Activated CD8-positive, alpha-beta T cell treated with anti-CD3 and anti-CD28 coated beads, Interleukin-2, amount 10 ng/mL, durations not matched to agents 7 days and 5 days (primary cell): ENCODE measurements at places on chromosomes 12 and 14.

DNA sequence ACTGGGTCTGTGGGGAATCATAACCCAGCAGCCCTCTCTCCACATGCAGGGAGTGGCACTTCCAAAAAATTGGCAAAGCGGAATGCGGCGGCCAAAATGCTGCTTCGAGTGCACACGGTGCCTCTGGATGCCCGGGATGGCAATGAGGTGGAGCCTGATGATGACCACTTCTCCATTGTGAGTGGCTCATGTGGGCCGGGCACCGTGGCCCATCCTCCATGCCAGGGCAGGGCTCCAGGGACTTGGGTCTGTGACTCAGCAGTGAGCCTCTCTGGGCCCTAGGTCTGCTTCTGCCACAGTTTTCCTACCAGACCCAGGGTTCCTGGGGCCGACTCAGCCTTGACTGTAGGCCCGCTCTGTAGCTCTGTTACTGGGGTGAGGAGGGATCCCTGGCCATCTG is 2.2 kb downstream of the NPFF start:
- no peak for DNase-seq

DNA sequence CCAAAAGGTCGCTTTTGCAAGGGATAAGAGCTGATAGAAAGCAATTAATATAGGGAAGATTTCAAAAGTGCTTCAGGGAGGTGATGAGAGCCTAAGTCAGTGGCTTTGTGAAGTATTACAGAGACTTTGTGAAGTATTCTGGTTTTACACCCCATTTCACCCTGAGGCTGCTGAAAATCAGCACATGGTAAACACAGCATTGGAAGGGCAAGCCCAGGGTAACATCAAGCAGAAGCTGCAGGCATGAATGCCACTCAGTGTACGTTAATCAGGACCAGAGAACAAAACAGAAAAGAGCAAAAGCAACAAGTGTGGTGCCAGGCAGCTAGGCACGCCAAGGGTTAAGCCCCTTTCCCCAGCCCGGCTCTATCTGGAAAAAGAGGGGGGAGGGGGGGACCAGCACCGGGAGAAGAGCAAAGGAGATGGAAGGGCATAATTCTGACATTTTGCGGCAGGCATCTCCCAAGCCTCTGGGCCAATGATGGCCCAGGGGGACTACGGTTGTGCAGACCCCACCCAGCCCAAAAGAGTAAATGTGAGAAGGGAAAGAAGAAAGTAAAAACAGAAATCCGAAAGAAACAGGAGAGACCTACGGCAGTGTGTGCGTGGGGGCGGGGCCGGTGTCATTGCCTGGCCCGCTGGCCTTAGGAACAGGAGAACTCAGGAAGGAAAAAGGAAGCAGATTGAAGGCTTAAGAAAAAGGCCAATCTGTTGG is 58.9 kb downstream of the DHRS2 start:
- DNase-seq, result no peak

DNA sequence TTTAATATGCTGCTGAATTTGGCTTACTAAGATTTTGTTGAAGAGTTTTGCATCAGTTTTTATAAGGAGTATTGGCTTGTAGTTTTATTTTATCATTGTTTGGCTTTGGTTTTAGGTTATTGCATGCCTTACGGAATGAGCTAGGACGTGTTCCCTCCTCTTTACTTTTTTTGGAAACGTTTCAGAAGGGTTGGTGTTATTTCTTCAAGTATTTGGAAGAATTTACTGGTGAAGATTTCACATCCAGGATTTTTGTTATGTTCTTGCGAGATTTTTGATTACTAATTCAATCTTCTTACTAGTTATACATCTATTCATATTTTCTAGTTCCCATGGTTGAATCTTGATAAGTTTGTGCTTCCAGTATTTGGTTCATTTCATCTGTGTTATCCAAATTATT is 823.2 kb downstream of the SLC6A15 start:
- no peak for DNase-seq

- no peak for DNase-seq
These were observed 40.9 kb upstream of the CORO1C start for GRCh38 chr12:108772247-108772646.

GRCh38 chr12:128911861-128912260 is 58.6 kb downstream of the GLT1D1 start:
- DNase-seq, result no peak

DNA sequence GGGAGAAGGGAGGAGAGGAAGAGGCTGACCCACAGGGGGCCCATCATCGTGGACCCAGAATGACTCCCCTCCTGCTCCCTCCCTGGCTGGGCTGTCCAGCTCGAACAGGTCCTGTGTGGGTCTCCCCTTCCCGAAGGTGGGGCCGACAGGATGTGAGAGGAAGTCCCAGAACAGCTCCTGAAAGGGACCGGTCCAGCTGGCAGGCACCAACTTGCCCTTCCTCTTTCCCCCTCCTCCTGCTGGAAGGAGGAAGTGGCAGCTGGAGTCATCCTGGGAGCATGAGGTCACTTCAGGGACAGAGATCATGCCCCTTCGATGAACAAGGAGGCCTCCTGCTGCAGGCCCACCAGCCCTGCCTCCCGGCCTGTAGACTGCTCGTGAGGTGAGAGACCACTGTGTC is 35.0 kb upstream of the BEGAIN start:
- no peak for DNase-seq

- DNase-seq, result no peak
These were observed 225.0 kb upstream of the GRIP1 start for GRCh38 chr12:66903782-66904396.

DNA sequence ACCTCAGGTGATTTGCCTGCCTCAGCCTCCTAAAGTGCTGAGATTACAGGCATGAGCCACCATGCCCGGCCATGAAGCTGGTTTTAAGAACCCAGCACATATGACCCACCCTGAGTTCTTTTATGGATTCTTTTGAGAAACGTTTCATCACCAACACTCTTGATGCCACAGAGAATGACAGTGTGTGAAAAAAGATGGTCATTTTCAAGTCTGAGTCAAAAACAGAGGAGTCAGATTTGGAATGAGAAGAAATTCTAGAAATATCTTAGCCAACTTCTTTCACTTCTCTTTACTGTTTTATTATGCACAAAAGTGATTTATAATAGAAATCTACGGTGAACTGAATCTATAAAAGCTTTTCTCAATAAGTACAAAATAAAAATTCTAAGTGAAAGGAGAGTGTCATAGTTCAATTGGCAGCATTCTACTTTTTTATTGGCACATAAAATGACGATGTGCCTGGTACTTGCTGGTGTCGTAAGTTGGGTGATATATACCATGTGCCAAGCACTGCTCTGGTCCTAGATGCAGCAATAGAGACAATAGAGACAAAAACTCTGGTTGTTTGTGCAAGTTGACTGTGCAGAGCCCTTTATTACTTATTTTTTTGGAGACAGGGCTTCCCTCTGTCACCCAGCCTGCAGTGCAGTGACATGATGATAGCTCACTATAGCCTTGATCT is 33.9 kb downstream of the CCDC177 start:
- DNase-seq, result no peak

- no peak for DNase-seq
These were observed 68.5 kb downstream of the AEBP2 start for GRCh38 chr12:19507823-19508222.

DNA sequence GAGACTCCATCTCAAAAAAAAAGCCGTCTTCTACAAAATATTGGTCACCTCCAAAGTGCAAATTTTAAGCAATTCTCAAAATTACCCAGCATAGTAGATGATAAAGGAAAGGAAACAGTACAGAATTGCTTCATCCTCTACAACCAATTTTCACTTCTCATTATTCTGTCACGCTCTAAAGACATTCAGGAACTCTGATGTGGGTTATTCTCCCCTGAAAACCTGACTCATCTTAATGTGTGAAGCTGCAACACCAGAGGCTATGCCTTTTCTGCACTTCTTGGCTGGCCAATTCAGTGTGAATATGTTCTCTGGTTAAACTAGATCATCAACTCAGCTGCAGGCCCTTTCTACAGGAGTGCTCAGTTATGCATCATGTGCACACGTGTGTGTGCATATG is 11.0 kb downstream of the PTGER2 start:
- DNase-seq, result peak; percentile 59

- no peak for DNase-seq
These were observed 81.2 kb downstream of the SPPL3 start for GRCh38 chr12:120822832-120823503.

DNA sequence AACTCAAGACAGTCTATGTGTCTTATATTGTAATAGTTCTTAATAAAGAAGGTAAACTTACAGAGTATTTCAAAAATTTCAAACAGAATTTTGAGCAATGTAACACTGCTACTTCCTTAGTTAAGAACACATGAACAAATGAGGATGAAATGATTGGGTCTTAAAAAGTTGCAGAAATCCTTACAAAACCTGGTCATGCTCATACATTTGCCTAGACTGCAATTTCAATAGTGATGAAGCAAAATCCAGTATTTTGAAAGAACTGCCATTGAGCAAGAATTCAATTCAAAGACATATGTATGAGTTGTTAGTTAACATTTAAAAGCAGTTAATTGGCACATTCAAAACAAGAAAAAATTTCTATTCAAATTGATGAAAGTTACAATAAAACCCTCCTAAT is 17.8 kb upstream of the HIF1A start:
- DNase-seq, result no peak

- no peak for DNase-seq
These were observed 204.8 kb upstream of the IGF1 start for GRCh38 chr12:102685172-102685571.

DNA sequence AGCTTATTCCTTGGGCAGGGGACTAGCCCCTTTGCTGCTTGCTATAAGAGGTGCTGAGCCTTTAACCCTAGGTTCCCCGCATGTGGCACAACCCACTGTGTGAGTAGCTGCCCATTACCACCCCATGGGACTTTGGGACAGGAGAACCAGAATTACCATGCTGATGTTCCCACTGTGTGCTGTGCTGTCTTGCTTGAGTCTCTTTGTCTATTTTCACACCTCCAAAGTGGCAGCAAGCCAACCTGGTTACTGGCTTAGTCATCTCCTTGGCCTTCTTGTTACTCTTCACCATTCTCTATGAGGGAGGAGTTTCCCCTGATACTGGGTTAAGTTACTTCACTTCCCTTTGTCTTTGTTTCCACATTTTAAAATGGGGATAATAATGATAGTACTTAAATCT is 73.4 kb upstream of the ETV6 start:
- DNase-seq, result no peak

DNA sequence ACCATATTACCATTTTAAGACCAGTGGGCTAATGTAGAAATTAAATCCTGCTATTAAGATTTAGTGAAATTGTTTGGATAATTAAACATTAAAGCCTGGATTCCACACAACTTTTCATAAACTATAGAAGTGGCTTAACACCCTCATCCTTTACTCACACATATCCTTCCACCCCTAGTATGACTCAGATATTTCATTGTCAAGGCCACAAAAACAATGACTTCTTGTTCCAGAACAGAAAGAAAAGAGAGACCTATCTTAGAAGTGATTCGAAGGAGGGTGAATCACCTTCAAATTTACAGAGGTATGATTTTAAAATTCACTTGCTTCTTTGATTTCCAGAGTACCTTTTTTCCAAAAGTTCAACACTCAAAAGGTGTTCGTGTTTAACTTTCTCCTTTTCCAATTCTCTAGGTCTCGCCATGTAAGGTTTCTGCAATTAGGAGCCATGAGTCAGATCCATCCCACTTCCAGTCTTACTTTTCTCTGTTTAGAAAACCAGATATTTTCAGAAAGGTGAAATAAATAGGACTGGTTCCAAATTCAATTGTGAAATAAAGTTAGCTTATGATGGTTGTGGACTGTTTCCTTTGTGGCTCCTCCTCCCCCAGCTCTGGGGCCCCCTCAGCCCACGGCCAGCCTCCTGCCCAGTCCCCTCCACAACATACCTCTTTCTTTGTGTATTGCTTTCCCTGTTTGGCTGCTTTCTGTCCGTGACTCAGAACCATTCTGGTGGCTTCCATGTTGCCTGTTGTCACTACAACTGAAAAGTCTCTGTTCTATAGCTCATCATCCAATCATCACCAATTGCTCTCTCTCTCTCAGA is 24.6 kb upstream of the MGP start:
- DNase-seq, result no peak

DNA sequence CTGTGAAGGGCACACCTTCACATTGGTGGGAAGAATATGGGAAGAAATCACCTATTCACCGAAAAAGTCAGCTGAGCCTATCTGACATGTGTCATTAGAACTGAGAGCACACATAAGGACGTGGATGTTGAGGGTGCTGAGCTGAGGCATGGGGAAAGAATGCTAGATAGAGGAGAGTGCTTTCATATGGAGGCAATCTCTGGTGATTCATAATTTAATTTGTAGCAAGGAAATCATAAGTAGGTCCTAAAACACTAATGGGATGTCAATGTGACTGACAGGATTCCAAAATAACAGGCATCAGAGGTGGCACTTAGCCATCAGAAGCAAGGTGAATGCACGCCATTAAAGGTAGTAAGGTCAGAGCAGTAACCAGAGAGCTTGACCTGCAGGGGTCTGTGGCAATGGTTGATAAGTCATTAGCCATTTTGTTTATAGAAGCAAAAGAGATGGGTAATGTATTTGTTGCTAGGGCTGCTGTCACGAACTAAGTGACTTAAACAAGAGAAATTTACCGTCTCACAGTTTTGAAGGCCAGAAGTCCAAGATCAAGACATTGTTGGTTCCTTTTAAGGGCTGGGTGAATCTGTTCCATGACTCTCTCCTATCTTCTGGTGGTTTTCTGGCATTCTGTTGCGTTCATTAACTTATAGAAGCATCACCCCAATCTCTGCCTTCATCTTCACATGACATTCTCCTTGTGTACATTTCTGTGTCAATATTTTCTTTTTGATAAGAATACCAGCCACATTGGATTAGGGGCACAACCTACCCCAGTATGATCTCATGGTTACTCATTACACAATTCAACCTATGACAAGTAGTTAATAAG is 69.3 kb downstream of the ANKS1B start:
- DNase-seq, result no peak

GRCh38 chr14:89317051-89317691 is 99.9 kb downstream of the FOXN3 start:
- no peak for DNase-seq

DNA sequence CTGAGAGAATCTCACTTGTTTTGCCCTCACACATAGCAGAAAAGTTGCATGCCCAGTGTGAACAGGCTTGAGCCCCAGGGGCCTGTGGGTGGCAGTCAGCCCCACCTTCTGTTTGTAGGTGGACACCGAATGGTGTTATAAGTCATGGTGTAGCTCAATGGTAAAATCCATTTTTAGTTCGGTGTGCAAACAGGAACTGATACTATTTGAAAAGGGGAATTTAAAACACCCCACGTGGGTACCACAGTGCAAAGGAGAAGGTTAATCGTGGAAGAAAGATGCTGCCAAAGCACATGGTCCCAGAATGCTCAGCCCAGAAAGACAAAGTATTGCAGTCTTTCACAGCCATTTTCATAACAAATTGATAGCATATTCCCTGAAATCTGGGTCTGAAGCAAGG is 71.8 kb upstream of the GZMB start:
- no peak for DNase-seq

- DNase-seq, result no peak
These were observed 95.5 kb downstream of the SLC6A15 start for GRCh38 chr12:84816916-84817695.
